ENCODE measurements at places on chromosomes 4 and X.

- no peaks in the 10 kb centered on the region for H3K4me1 ChIP-seq
- no peaks in the 10 kb centered on the region for H3K27me3 ChIP-seq
These were observed 54.9 kb upstream of the FRAS1 start for GRCh38 chr4:78002260-78002659.

DNA sequence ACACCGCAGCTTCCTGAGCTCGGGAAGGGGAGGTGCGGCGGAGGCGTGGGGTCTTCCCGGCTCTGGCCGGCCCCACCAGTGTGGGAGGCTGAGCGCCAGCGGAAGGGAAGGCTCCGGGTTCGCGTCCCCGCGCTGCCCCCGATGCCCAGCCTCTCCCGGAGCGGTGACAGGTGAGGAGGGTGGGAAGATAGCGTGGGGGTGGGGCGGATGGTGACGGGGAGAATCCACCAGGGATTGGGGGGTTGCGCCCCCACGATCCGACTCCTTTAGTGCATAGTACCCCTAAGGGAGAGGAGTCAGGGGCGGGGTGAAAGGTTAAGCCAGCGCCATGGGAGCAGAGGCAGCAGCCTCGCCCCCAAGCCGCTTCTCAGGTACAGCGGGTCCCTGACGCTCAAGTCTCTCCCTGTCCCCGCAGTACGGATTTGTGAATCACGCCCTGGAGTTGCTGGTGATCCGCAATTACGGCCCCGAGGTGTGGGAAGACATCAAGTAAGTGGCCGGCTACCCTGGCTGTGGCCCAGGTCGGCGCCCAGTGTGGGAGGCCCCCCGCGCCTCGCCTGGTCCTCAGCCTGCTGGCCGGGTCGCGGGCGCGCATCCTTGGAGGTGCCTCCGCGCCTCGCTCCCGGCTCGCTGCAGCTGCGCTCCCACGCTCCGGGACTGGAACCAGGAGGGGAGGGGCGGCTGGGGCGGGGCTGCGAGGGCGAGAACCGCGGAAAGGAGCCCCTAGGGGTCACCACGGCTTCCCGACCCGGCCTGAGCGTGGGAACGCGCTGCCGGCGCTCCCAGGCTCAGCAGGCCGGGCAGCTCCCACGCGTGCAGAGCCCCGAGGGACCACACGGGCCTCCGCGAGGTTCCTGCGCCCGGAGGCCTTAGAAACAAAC, 791 bp downstream of the GUCY1B1 start:
- DNase-seq, result peak; percentile 44
- H3K27me3 ChIP-seq, result no peaks in the 10 kb centered on the region
- H3K36me3 ChIP-seq, result peaks cover 20% of the 10 kb centered on the region
- peaks cover 24% of the 10 kb centered on the region for H3K4me1 ChIP-seq
- H3K27ac ChIP-seq, result no peak overlapping the region
- peak overlapping the region; percentile 62 for H3K4me3 ChIP-seq

GRCh38 chrX:71164071-71164470, 19.4 kb downstream of the NLGN3 start:
- no peaks in the 10 kb centered on the region for H3K36me3 ChIP-seq
- no peaks in the 10 kb centered on the region for H3K4me1 ChIP-seq
- no peak for DNase-seq
- no peak overlapping the region for H3K27ac ChIP-seq

DNA sequence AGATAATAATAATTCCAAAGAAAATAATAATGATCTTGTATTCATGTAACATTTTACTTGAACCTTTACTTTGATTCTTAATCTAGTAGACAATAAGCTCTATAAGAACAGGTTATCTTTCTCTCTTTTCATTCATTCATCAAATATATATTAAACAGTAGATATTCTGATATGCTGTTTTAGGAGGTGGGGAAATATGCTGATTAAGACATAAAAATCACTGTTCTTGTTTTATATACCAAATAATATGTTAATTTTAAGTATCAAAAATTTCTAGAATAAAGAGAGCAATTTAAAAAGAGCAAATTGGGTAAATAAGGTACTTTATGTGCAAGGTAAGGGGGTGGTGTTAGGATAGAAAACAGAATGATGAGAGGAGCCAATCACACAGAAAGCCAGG, 401.9 kb downstream of the PDHA2 start:
- DNase-seq, result no peak
- no peaks in the 10 kb centered on the region for H3K4me1 ChIP-seq
- H3K4me3 ChIP-seq, result no peak overlapping the region
- H3K27me3 ChIP-seq, result no peaks in the 10 kb centered on the region
- no peak overlapping the region for H3K27ac ChIP-seq

DNA sequence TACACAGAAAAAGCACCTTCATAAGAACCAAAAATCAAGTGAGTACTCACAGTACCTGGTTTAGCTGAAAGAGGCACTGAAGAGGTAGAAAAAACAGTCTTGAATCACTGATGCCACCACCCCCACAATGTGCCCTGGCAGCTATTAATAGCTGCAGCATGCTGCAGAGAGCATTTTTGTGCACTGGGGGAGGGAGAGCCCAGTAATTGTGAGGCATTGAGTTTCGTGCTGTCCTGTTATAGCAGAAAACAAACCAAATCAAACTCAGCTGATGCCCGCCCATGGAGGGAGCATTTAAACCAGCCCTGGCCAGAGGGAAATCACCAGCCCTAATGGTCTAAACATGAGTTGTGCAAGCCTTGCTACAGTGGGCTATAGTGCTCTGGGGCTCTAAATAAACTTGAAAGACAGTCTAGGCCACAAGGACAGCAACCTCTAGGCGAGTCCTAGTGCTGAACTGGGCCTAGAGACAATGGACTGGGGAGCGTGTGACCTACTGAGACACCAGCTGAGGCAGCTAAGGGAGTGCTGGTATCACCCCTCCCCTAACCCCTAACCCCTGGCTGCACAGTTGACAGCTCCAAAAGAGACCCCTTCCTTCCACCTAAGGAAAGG, 106.3 kb upstream of the TMLHE start:
- H3K4me1 ChIP-seq, result no peaks in the 10 kb centered on the region
- DNase-seq, result no peak
- no peaks in the 10 kb centered on the region for H3K27me3 ChIP-seq
- no peak overlapping the region for H3K4me3 ChIP-seq
- no peaks in the 10 kb centered on the region for H3K36me3 ChIP-seq
